SK-MEL-5 (cell line): ENCODE measurements at places on chromosomes 1 and 21. TPM values are rescaled to one million over a fixed set of nuclear protein-coding genes. Genes with fewer than 3 reads are reported as not detected.

DNA sequence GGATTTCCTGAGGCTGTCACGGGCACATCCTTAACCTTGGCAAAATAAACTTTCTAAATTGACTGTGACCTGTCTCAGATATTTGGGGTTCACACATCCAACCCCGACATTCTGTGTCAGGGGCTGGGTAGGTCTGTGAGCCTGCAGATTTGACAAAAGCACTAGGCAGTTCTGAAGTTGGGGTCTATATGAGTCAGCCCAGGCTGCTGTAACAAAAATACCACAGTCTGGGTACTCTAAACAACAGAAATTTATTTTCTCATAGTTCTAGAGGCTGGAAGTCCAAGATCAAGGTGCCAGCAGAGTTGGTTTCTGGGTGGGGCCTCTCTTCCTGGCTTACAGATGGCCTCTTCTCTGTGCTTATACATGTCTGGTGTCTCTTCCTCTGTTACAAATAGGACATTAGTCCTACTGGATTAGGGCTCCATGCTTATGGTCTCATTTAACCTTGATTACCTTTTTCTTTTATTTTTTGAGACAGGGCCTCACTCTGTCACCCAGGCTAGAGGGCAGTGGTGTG is 3.0 kb upstream of the CPLANE2 start:
- no peak for DNase-seq

GRCh38 chr1:116436611-116436970 is 63.5 kb downstream of the ATP1A1 start:
- no peak for DNase-seq

DNA sequence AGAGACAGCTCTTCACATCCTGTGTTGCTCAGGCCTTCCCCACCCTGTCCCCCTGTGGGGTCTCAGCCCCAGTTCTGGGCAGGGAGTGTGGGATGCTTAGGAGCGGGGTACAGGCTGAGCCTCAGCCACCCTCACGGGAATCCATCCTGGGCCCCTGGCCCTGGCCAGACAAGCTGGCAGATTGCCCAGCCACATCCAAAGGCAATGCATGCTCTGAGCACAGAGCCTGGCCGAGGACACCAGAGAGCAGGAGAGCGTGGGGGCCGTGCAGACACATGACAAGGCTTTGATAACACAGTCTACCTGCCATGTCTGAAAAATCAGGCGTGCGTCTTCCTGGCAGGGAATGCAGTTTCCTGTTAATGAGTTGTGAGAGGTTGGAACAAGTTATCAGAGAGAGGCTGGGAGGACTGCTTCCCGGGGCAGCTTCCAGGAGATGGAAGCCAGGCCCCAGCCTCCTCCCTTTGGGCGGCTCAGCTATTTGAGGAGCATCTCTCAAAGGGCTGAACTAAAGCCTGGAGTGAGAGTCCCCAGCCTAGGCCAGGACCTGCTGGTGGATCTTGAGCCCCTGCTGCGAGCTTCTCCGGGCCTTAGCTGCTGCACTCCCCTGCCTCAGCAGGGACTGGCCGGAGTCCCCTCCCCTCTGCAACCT is 72.2 kb upstream of the SELENON start:
- no peak for DNase-seq

DNA sequence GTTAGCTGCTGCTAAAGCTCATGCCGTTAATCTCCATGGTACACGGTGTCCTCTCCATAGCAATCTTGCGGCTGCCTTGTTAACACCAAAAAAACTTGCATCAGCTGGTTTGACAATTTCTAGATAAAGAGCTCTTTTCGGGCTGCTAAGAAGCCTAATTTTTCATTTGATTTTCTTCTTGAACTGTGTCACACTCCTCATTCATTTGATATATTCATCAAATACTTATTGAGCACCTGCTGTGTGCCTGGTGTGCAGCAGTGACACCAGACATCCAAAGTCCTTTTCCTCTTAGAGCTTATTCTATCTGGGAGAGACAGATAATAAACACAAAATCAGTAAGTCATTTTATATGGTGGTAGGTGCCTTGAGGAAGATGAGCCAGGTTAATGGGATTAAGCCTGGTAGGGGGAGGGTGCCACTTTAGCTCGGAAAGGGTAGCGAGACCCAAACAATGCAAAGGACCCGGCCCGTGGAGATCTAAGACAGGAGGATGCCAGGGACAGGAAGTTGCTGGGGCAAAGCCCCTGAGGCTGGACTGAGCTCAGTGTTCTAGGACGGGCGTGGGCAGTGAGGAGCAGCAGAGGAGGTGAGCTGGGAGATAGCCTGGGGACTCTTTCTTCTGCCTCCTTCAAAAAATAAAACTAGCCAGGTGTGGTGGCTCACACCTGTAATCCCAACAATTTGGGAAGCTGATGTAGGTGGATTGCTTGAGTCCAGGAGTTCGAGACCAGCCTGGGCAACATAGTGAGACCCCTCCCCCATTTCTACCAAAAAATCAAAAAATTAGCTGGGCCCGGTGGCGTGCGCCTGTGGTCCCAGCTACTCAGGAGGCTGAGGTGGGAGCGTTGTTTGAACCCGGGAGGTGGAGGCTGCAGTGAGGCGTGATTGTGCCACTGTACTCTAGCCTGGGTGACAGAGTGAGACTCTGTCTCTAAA is 50.7 kb upstream of the LGALS8 start:
- no peak for DNase-seq

DNA sequence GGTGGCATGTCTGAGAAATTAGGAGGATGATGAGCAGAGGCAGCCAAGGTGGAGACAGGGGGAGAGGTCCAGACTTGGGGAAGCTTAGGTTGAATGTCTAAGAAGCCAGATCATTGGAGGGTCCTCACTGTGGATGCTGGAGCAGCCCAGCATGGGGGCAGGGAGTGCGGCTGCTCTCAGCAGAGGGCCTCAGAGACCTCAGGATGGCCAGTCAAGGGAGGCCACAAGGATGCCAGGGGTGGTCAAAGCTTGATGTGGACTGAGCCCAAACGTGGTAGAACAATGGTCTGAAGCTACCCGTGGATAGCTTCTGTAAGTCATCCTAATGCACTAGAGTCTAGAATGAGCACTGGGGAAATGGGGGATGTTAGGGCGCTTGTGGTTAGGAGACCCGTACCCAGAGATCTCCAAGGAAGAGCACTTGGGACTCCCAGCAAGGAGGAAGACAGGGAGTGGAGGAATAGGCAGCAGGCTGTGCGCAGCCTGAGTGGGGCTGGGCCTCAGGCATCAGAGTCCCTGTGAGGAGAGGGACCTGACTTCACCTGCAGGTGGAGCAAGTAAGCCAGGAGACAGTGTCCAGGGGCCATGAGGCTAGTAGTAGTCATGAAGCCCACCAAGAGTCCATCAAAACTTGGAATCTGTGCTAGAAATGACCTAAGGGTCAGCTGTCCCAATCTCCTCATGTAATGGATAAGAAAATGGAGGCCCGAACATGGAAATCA is 4.3 kb upstream of the S100A9 start:
- DNase-seq = peak; percentile 44

DNA sequence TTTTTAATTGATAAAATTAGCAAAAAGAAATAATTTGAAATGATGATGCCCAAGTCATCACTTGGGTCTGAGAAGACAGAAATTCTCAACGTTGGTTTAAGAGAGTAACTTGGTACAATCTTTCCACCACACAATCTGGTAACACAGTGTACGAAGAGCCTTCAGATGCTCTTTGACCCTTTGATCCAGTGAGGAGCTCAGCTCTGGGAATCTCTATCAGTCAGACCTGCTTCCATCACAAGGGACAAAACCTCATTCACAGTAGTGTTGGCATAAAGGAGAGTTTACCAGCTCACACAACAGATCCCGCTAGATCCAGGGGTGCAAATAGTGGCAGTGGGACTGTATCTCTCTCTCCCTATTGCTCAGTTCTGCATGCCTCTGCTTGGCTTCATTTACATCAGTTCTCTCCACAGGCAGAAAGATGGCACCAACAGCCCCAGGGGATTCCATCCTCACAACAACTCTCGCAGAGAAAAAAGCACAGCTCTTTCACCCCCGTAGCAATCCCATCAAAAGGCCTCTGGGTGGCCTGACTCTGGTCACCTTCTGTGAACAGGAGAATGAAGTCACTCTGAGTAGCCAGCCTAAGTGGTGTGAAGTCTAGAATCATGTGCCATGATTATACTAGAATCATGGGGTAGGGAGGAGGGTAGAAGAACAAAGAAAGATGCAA is 119.7 kb downstream of the ZNF281 start:
- peak; percentile 83 for DNase-seq

DNA sequence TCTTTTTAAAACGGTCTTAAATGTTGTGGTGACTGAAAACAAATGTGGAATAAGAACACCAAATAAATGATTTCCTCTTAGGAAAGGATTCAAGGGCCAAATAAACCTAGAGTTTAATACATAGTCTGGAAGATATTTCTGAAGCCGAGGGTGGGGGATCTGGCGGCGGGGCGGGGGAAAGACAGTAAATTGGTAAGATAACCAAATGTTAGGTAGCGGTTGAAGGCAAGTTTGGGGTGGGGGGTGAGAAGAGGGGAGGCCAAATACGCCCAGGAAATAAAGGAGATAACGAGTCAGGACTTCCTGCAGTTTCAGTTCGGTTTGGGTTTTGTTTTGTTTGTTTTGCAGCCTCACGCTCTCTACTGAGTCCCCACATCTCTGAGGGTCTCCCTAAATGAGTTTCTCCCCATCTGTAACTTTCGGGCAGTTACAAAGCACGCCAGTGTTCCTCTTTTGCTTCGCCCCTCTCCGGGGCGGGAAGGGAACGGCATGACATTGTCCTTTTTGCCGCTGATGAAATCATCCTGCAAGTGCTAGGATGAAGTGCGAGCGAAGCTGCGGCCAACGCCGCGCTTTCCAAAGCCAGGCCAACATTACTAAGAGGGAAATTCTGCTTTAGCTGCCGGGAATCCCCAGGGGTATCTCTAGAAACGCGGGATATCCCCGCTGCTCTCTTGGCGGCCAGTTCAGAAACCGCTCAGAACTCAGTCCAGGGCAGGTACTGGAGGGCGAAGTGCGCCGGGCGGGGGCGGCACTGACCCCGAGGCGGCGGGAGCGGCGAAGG is 844 bp downstream of the NIBAN1 start:
- peak; percentile 32 for DNase-seq

DNA sequence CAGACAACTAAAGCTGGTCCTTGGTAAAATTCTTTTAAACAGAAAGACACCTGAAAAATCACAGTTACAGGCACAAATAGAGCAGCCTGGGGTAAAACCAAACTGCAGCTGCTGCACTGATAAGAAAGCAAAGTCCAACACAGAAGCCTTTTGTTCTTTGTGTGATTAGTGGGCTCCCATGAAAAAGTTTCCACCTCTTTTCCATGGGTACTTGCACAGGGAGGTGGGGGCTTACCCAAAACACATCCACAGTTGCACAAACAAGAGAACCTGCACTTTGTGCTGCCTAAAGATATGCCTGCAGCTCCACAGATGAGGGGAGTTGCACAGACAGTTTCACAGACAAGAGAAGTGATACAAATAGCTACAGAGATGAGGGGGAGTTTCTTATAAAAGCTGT is 106.7 kb upstream of the SLC5A9 start:
- no peak for DNase-seq

DNA sequence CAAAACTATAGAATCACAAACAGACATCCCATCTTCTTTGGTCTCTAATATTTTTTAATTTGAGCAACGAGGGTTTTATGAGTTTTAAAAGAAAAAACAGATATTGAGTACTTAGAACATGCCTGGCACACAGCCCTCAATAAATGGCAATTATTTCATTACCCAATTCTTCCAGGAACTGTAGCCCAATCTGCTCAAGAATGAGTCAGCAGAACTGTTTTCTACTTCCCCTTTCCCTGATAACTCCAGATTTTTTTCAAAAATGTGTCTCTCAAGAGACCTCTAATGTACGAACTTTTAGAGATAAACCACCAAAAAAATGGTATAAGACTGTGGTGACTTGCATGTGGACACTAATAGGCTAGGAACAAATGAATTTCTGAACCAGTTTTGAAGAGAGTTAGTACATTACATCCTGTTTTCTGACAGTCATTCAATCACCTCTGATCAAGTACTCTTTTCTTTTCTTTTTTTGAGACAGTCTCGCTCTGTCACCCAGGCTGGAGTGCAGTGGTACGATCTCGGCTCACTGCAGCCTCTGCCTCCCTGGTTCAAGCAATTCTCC is 11.5 kb downstream of the ABL2 start:
- DNase-seq = no peak

DNA sequence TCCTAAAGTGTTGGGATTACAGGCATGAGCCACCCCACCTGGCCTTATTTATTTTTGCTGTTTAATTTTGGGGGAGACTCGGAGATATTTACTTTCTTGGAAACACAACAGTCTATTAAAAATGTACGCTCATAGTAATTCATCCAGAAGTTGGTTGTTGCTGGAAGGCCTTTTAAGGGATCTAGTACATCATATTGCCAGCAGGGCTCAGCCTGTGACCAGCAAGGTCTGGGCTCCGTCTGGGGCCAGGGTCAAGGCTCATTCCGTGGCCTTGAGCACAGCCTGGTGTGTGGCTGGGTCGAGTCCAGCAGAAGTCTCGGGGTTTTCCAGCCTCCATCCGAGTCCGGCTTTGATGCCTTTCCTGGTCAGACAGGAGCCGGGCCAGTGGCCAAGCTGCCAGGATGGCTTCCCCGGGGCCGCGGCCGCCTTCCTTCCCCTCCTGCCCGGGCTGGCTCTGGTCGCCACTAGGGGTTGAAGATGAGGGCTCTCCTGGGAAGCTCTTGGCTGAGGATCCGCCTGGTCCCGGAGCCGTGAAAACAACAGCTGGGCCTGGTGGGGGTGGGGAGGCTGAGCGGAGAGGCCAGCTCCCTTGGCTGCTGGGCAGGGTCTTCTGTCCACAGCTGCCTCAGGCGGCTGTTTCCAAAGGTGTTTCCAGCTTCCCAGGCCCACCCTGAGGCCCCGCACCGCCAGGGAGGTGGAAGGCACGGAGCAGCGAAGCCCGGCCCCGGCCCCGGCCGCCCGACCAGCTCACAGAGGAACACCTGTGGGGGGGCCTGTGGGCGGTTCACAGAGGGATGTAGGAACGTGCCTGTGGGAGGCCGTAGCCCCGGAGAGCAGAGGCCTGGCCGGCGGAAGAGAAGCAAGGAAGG is 5.1 kb upstream of the VWA1 start:
- no peak for DNase-seq

DNA sequence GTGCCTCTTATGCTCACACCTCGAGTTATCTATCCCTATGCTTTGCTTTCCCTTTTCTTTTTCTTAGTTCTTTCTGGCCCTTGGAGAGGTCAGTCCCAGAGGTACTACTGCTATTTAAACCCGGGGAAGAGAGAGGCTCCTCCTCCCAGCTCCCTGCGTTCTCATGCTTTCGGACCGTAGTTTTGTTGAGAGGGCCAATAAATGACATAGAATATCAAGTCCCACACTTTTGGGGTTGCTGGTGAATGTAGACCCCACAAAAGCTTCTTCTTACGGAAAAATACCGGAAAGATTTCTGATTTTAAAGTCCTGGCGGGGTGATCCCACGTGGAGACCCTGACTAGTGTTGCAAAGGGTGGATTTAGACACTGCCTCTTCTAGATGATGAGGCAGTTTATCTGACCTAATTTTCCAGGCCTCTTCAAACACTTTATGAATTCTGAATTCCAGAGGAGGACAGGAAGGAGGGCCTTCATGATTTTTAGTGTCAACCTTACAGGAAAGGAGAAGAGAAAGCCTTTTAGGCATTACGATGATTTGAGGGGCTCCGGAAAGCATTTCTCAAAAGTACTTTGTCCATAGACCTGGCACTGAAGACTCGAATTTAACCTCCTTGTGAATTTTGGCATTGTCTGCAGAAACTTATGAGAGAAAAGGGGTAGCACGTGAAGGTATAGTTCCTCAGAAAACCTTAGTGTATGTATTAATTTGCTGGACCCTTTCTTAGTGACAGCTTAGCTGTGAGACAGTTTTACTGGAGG is 694 bp downstream of the TMEM167B start:
- DNase-seq = peak; percentile 58

Gene F13B
- total RNA-seq = not detected in 2 replicates

Gene C1QTNF12
- not detected in 2 replicates for total RNA-seq

Gene AADACL3
- not detected in 2 replicates for total RNA-seq

Gene IGSF21
- total RNA-seq = not detected in 2 replicates

Gene MTX1
- 128 and 140 TPM in 2 replicates for total RNA-seq

Gene KCNJ9
- total RNA-seq = not detected in 2 replicates

Gene TEDDM1
- total RNA-seq = not detected in 2 replicates

Gene TTC22
- total RNA-seq = not detected in 2 replicates
